ENCODE measurements at places on chromosomes 1 and 21.

DNA sequence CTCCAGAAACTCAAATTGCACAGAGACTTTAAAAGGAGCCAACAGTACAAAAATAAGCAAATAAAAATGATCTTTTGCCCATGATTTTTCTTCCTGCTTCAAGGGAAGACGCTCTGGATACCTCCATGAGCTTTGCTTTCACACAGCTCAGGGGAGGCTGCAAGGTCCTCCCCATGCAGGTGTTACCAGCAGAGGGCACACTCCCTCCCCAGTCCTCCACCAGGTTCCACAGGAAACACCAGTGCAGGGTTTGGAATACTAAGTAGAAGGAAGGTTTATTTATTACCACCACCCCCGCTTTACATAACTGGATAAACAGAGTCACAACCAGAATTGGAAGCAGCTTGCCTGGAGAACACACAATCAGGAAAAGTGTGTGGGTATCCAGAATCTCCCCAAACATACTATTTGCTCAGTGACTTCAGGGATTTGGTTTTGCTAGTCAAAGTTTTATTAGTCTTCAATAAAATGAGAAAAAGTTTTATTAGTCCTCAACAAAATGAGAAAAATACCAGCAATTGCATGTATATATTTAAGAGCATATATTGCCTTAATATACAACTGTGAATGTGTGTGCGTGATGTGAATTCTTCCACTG, 37.3 kb downstream of the HSD3B1 start:
- no peak for DNase-seq

DNA sequence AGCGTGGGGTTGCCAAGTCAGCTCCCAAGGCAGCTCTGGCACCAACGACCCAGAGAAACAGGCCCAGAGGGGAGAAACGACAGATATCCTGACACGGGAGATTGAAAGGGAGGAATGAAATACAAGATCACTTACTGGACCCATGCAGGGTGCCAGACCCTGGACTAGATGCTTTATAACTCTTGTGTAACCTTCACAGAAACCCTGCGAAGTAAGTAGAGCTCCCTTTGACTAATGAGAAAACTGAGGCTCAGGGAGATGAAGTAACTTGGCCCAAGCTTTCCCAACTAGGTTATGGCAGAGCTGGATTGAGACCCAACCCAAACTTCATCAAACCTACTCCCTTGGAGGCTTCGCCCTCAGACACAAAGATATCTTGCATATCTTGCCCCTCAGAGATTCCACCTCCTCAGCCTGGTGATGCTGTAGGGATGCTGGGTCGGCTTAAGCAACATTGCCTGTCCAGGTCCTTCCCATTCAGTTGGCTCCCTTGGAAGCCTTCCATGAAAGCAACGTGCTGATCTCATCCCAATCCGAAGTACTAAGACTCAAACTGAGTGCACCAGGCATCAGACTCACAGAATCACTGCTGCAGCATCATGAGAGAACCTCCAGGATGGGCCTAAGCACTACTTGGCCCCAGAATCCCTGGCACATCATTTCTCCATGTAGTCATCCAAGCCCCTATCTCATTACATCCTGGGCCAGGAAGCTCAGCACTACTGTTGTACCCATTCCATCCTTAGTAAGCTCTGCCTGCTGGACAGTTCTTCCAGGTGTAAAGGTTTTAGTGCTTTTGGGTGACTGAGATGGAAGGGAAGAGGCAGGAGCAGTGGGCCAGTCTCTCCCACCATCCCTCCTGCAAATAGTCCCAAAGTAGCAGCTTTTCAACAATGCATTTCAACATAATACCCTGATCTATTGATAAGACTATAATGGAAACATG, 1.1 kb upstream of the IGSF9 start:
- no peak for DNase-seq

DNA sequence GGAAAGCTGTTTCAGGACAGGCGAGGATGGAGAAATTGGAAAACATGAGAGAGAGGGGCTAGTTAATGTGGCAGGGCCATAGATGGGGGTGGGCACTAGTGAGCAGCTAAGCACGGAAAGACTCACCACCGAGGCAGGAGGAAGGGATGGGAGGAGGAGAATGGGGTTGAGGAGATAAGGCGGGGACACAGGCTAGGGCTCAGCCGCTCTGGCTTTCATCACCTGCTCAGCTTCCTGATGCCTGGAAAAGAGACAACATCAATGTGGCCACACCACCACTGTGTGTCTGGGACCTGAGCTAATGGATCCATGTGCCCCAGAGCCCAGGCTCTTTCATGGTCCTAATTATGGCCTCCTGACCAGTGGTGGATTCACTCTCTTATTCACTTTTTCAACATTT, 27.6 kb downstream of the PMVK start:
- no peak for DNase-seq

DNA sequence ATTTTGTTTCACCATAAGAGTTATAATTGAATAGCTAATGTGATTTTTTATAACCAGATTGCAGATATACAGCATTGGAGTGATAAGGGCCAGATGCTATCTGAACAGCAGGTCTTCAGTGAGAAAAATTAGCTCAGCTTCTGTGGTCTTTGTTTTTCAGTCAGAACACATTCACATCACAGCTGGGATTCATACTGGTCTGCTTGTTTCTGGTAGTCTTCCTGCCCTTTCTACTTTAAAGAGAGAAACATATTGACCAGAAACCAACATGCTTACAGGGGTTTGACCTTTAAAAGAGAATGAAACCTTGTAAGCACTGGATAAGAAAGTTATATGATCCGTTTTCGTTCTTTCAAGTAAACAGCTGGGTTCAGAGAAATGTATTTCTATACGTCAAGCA, 213.7 kb upstream of the TMPRSS15 start:
- DNase-seq, result no peak

DNA sequence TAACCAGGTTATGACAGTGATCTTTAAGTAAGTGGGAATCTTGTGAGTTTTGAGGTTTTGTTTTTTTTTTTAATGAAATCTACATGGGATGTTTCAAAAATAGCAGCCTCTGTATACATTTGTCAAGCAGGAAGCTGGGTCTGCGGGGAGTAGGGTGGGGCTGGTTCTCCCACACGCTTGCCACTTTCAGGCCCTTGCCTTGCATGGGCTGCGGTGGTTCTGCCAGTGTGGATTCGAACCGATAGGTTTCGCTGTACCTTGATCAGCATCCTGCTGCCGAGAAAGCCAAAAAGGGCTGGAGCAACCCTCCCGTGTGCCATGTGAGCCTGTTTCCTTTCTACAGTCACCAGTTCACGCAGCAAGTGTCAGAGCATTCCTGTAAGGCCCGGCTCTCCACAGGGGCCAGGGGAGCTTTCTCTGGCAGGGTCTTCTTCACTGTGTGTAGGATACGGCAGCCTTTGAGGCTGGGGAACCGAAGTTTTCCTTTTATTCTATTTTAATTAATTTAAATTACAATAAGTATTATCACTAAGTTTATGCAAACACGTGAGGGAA, 79.2 kb upstream of the SAMD11 start:
- no peak for DNase-seq

DNA sequence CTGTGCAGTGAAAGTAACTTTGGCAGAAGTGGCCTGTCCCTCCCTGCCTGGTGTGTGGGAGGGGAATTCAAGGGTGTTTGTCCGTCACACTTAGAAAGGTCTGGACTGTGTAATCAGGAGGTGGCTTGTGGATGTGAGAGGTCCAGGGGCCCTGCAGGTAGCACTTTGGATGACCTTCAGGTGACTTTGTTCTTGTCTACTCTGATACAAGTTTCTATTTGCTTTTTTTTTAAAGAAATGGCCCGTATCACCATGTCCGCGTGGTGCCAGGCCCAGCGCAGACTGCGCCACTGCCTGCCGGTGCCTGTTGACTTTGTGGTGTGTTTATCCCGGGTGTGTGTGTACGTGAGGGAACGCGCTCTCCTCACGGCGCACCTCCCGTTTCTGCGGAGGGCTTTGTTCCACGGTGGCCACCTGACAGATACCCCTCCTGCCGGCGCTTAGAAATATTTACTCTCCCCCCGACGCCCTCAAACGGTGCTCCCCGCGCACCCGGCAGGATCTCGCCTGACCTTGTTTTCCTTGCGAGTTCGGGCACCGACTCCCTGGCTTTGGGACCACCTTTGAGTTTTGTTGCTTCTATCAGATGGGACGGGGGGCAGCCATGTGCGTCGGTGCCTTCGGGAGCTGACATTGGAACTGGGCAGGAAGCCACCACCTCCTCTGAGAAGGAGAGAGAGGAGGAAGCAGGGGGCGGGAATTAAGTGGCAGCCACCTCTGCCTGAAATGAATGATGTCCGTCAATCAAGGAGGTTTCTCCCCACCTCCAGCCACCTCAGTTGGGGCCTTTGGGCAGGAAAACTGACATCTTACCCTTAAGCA, 119.4 kb downstream of the PRDM16 start:
- DNase-seq, result no peak

DNA sequence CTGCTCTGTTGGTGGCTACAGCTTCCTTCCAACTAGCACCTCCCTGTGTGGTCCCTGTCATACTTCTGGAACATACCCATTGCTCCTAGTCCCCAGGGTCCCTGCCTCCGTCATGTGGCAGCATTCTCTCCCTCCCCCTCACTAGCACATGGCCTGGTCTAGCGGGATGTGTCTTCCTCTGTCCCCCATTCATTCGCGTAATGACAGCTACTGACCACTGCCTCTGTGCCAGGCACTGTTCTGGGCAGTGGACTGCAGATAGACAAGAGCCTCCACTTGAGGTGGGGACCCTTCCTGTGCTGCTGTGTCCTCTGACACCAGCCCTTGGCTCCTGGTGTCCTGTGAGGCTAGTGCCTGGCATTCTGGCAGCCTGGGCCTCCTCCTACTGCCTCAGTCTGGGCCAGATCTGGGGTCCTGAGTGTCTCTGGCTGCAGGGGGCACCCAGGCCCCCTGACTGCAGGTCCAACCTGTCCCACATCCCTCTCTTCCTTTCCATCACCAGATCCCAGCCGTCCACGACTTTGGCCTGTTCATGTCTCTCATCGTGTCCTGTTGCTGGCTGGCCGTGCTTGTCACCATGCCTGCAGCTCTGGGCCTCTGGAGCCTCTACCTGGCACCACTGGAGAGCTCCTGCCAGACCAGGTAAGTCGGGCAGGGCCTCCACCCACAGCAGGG, 38.1 kb downstream of the DISP3 start:
- DNase-seq, result no peak

- DNase-seq, result no peak
Measured at GRCh38 chr1:33339413-33339812, 18.5 kb upstream of the A3GALT2 start.

DNA sequence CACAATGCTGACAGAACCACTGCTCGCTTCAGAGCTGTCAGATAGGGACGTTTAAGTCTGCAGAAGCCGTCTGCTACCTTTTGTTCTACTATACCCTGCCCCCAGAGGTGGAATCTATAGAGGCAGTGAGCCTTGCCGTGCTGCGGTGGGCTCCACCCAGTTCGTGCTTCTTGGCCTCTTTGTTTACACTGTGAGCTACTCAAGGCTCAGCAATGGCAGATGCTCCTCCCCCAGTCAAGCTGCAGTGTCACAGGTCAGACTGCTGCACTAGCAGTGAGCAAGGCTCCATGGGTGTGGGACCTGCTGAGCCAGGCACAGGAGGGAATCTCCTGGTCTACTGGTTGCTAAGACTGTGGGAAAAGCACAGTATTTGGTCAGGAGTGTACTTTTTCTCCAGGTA, 47.1 kb downstream of the LEPR start:
- no peak for DNase-seq

DNA sequence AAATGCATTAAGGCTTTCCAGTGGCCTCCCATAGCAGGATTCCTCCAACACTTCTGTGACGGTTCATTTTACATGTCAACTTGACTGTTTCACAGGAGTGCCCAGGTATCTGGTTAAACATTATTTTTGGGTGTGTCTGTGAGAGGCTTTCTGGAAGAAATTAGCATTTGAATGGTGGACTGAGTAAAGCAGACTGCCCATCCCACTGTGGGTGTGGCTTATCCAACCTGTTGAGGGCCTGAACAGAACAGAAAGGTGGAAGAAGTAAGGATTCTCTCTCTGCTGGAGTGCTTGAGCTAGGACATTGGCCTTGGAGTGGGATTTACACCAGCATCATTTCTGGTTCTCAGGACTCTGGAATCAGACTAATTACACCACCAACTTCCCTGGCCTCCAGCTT, 85.6 kb downstream of the RGS7 start:
- DNase-seq, result no peak

DNA sequence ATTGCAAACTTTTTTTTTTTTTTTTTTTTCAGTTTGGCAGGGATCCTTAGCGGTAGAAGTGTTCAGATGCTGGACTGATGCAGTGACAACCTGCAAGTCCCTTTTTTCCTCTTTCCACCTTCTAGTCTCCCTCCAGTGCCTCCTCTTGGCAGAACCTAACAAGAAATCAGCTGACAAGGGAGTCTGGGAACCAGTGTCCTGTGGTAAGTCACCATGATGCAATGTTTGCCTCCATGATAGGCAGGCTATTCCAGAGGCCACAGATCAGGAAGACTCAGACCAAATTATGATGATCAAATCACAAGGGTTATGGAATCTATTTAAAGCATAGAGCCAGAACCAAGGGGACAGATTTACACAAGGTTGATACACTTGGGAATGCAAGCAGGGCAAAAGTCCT, 3.0 kb upstream of the CD34 start:
- no peak for DNase-seq

- no peak for DNase-seq
Measured at GRCh38 chr1:107132195-107132594, 8.6 kb upstream of the NTNG1 start.
